ENCODE measurements at places on chromosomes 1 and 21.

GRCh38 chr1:205015241-205015640, 27.8 kb upstream of the CNTN2 start:
- no peaks in the 10 kb centered on the region for H3K36me3 ChIP-seq
- no peak for DNase-seq
- H3K27me3 ChIP-seq: no peaks in the 10 kb centered on the region
- H3K27ac ChIP-seq: no peak overlapping the region
- H3K4me1 ChIP-seq: no peaks in the 10 kb centered on the region

- no peak overlapping the region for H3K27ac ChIP-seq
- no peaks in the 10 kb centered on the region for H3K4me1 ChIP-seq
- no peak overlapping the region for H3K4me3 ChIP-seq
- DNase-seq: no peak
- H3K36me3 ChIP-seq: no peaks in the 10 kb centered on the region
- peaks cover 9% of the 10 kb centered on the region for H3K27me3 ChIP-seq
These were observed 22.0 kb downstream of the PIGM start for GRCh38 chr1:160009801-160010200.

DNA sequence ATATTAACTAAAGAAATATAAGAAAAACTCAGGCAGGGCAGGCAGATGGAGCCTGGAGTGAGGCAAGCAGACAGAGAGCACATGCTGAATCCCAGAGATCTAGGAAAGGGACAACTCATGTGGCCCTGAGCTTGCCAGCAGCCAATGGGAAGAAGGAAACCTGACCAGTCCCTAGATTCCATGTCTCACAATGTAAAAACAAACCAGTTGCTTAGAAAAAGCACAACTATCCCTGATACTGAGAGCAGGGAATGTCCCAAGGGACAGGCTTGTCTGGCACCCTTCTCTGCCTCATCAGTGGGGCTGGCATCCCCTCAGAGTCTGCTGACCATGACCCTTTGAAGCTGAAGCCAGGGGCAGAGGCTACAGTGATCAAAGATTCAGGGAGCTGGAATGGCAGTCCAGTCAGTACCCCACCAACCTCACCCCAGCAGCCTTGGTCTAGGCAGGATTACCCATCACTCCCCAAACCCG, 27.8 kb downstream of the HSPG2 start:
- no peak overlapping the region for H3K27ac ChIP-seq
- H3K4me1 ChIP-seq: peaks cover 9% of the 10 kb centered on the region
- no peaks in the 10 kb centered on the region for H3K27me3 ChIP-seq
- H3K36me3 ChIP-seq: no peaks in the 10 kb centered on the region
- no peak for DNase-seq

- DNase-seq: no peak
- H3K27me3 ChIP-seq: peaks cover 14% of the 10 kb centered on the region
- no peaks in the 10 kb centered on the region for H3K36me3 ChIP-seq
- H3K4me3 ChIP-seq: no peak overlapping the region
- peaks cover 9% of the 10 kb centered on the region for H3K4me1 ChIP-seq
These were observed 45.3 kb upstream of the MCOLN3 start for GRCh38 chr1:85093644-85094043.

- peaks cover 14% of the 10 kb centered on the region for H3K36me3 ChIP-seq
- no peaks in the 10 kb centered on the region for H3K4me1 ChIP-seq
- H3K27me3 ChIP-seq: no peaks in the 10 kb centered on the region
These were observed 102.4 kb upstream of the OR4F16 start for GRCh38 chr1:788835-789234.

- no peaks in the 10 kb centered on the region for H3K36me3 ChIP-seq
- no peak for DNase-seq
- no peaks in the 10 kb centered on the region for H3K4me1 ChIP-seq
These were observed 48.4 kb downstream of the ZBTB40 start for GRCh38 chr1:22500058-22500457.

DNA sequence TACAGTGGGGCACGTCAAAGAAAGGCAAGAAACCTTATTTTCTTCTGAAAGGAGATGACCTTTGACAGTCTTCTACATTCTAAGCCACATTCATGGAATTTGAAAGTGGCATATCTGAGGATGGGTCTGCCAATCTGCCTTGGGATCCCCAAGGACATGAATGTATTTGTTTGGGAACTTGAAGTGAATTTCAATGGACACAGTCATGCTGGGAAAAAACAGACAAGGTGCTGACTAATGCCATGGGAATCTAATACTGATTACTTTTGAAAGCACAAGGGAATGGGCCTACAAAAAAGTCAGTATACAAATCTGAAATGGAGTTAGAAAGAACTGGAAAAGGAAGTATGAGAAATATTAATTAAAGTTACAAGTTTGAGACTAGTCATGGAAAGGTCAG, 128.8 kb downstream of the KCNJ6 start:
- H3K4me3 ChIP-seq: no peak overlapping the region
- no peaks in the 10 kb centered on the region for H3K36me3 ChIP-seq
- H3K4me1 ChIP-seq: no peaks in the 10 kb centered on the region
- H3K27ac ChIP-seq: no peak overlapping the region

GRCh38 chr1:156874142-156874541, 13.5 kb downstream of the NTRK1 start:
- H3K4me3 ChIP-seq: no peak overlapping the region
- H3K36me3 ChIP-seq: no peaks in the 10 kb centered on the region
- H3K27ac ChIP-seq: no peak overlapping the region
- H3K27me3 ChIP-seq: peaks cover 50% of the 10 kb centered on the region
- DNase-seq: no peak

DNA sequence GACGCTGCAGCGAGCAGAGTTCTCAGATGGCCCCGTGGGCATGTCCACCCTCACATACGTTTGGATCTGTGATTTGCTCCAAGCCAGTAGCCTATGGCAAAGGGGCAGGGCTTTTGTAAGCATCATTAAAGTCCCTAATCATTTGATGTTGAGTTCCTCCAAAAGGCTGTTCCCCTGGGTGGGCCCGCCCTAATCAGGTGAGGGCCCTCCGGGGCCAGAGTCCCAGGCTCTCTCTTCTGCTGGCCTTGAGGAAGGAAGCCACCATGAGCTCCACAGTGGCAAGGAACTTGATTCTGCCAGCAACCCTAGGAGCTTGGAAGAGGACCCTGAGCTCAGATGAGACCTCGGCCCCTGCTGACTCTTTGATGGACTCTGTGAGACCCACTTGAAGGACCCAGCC, 25.4 kb upstream of the AJAP1 start:
- no peak overlapping the region for H3K27ac ChIP-seq
- no peaks in the 10 kb centered on the region for H3K4me1 ChIP-seq
- DNase-seq: no peak
- H3K36me3 ChIP-seq: no peaks in the 10 kb centered on the region
- H3K4me3 ChIP-seq: no peak overlapping the region

DNA sequence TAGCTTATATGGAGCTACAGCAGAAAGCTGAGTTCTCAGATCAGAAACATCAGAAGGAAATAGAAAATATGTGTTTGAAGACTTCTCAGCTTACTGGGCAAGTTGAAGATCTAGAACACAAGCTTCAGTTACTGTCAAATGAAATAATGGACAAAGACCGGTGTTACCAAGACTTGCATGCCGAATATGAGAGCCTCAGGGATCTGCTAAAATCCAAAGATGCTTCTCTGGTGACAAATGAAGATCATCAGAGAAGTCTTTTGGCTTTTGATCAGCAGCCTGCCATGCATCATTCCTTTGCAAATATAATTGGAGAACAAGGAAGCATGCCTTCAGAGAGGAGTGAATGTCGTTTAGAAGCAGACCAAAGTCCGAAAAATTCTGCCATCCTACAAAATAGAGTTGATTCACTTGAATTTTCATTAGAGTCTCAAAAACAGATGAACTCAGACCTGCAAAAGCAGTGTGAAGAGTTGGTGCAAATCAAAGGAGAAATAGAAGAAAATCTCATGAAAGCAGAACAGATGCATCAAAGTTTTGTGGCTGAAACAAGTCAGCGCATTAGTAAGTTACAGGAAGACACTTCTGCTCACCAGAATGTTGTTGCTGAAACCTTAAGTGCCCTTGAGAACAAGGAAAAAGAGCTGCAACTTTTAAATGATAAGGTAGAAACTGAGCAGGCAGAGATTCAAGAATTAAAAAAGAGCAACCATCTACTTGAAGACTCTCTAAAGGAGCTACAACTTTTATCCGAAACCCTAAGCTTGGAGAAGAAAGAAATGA, 37.6 kb downstream of the CENPF start:
- H3K27ac ChIP-seq: no peak overlapping the region
- H3K4me3 ChIP-seq: no peak overlapping the region
- no peak for DNase-seq
- H3K4me1 ChIP-seq: peaks cover 23% of the 10 kb centered on the region

GRCh38 chr1:175829845-175830244, 86.5 kb upstream of the TNR start:
- no peaks in the 10 kb centered on the region for H3K36me3 ChIP-seq
- DNase-seq: no peak
- H3K27ac ChIP-seq: no peak overlapping the region
- no peak overlapping the region for H3K4me3 ChIP-seq

- no peak overlapping the region for H3K27ac ChIP-seq
- peaks cover 44% of the 10 kb centered on the region for H3K4me1 ChIP-seq
- no peaks in the 10 kb centered on the region for H3K27me3 ChIP-seq
These were observed 3.7 kb upstream of the TMEM39B start for GRCh38 chr1:32068957-32069588.

- peaks cover 1% of the 10 kb centered on the region for H3K27me3 ChIP-seq
- DNase-seq: no peak
- H3K4me3 ChIP-seq: no peak overlapping the region
- no peak overlapping the region for H3K27ac ChIP-seq
These were observed 518.7 kb downstream of the PTPRC start for GRCh38 chr1:199157494-199157893.

Data from activated CD4-positive, alpha-beta memory T cell treated with anti-CD3 and anti-CD28 coated beads, Interleukin-2, amount 10 ng/mL, durations not matched to agents 7 days and 5 days (primary cell).